Stimulated activated memory B cell treated with anti-CD40 and anti-IgM and Interleukin-4, amounts not matched to agents 10 μg/mL and 1 μg/mL and 100 μg/mL, for 72 hours (primary cell): ENCODE measurements at places on chromosomes 5 and 9.

- no peak for ATAC-seq
Observed at GRCh38 chr5:14708551-14708950, 44.0 kb downstream of the OTULIN start.

- ATAC-seq = peak; percentile 47
Observed at GRCh38 chr5:32277798-32278197, 34.9 kb downstream of the MTMR12 start.

- no peak for ATAC-seq
Observed at GRCh38 chr9:110921705-110922104, 116.6 kb downstream of the LPAR1 start.

DNA sequence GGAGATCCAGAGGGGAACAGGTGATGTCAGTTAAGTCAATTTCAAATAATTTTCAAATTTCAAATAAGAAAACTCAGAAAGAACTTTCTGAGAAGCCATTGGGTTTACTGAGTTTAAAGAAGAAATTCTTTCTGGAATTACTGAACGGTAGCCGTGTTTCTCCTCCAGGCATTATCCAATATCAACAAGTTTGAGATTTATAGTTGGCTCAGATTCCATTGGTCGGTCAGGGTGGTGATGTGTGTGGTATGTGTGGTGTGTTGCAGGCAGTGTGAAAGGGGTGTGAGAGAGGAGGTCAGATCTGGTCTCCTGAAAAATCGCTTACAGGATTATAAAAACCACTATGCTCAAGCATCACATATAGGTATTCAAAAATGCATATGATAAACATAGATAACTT is 60.1 kb downstream of the PDE4D start:
- no peak for ATAC-seq

GRCh38 chr9:123353984-123354591 is 1.9 kb upstream of the CRB2 start:
- peak; percentile 75 for ATAC-seq

DNA sequence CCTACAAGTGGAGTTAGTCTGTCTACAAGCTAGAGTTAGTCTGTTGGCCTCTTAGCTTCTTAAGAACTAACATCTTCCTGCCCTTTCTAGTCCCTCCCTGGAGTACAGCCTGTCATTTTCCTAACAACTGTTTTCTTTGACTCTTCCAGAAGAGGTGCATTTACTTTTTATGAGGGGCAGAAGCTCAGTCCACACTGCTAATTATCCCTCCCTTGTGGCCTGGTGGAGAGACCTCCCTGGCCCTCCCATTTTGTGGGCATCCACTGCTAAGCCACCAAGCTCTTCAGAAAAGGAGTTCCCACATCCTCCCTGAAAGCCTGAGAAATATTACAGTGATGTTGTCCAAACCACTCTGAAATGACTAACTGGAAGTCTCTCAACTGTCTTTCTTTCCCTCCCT is 8.0 kb downstream of the MAP1B start:
- no peak for ATAC-seq

DNA sequence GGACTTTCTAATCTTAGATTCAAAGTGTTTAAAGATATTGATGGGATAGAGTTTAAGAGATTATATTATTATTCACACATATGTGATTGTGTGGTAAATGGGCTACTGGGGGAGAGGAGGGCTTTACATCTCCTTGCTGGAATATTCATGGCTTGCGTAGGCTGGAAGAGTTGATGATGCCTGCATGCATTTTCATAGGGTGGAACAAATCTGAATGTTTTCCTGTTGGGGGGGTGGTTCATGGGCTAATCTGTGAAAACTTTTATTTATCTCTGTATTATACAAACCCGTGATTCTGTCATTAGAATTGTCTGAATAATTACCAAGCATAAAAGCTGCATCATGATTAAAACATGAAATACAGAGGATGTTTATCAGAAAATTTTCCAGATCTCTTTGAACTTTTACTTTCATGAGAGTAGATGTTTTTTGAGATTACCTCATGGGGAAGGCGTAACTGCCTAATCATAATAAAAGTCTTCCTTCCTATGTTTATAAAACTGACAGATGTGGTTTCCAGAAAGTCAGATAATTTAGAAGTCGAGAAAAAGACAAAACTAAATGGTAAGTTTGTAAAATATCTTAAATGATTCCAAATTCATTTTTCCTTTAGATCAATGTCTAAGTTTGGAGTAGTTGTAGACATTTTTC is 1185.4 kb upstream of the SEMA6A start:
- ATAC-seq = no peak

- ATAC-seq = peak; percentile 55
Observed at GRCh38 chr5:154197801-154198491, 7.4 kb downstream of the GALNT10 start.

DNA sequence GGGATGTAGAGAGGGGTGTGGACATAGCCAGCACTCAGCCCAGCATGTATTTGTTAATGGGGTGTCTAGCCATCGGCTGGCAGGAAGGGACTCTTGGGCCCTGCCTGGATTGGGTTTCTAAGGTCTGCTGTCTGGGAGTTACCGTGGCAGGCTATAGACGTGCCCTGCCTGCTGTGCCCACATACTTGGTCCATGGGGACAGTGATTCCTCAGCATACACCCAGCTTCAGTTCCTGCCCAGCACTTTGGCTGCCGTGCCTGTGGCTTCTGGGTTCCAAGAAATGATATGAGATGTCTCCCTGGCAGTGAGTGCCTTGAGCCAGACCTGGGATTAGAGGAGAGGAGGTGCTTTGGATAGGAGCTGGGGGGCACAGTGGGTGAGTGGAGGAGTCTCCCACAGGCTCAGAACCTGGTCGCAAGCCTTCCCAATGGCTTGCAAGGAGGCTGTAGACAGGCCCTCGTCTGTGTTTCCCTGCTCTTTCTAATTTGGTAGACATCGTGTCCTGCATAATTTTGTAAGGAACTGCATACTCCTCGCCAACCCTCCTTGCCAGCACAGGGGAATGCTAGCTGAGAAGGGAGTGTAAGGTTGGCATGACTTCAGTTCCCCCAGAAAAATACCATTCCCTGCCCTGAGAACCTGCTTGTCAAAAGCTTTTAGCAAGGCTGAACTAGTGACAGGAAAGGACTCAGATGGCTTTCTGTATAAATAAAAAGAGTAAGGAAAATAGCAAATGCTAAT is 287.9 kb downstream of the ZSWIM6 start:
- ATAC-seq = no peak
